A673 (cell line): ENCODE measurements at places on chromosomes 12 and 14.

- DNase-seq = no peak
Observed at GRCh38 chr14:77908847-77909246, 108.9 kb downstream of the ADCK1 start.

DNA sequence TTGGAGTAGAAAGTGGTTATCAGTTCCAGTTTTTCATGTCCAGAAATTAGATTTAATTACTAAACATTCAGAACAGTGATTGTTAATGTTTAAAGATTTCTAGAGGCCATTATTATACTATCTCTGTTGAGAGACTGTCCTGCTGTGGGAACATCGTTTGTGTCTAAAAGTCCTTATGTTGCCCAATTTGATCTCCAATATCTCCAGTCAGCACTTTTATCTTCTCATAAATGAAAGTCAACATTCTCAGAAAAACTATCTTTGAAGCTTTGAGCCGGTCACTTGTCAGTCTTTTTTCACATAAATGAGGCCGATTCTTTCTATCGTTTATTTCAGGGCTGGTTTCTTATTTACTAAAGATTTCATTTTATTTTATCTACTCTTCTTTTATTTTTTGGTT lies 90.8 kb upstream of the NPAS3 start:
- DNase-seq = no peak

DNA sequence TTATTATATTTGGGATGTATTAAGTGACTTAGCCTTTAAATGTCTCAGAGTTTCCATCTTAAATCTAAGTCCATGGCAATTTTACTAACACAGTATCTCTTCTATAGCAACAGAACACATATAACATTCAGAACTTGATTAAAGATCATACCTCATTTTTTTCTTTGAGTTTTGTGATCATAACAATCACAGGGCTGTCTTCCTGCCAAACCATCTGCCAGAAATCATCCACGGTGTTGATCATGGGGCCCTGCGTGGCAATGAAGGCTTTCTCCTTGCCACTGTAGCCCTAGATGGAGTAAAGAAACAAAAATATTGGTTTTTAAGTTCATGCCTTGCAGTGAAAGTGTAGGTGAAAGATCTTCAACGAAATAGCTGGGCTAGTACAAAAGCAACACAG lies 46.7 kb upstream of the PTPRB start:
- DNase-seq = no peak

DNA sequence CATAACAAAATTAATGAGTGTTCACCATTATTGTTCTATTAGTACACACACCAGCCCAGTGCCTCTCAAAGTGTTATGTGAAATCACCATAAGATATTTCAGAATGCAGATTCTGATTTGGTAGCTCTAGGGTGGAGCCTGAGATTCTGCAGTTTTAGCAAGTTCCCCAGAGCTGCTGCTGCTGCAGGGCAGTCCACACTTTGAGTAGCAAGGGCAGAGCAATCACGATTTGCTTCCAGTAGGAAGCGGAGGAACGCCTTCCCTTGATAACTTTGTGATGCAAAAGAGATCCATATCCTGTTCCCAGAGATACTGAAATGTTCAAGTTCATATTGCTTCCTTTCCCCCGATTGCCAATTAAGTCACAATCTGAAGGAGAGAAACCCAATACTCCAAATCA lies 57.9 kb downstream of the SLC17A8 start:
- DNase-seq = no peak

- DNase-seq = no peak
Observed at GRCh38 chr12:125001636-125002035, 8.2 kb downstream of the BRI3BP start.

DNA sequence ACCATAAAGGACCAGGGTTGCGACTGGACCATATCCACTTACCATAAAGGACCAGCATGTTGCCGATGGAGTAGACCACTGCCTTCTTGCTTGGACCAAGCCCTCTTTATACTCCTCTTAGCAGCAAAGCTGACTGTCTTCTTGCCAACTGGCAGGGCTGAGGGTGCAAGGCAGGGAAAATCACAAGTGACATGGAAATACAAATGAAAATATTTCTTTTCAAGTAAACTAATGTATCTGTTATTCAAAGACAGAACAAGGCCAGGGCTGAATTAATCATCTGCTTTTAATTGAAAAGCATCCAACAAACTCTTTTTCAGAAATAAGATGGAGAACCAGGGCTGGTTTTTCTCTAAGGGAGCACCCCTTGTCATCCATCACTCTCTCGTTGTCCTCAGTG lies at the start of gene CELA1:
Gene CELA1, minus strand, starts transcription at position 99 of the 400 bp plus-strand sequence. Its CDS starts 41 bp downstream, at position 58.
- no peak for DNase-seq

DNA sequence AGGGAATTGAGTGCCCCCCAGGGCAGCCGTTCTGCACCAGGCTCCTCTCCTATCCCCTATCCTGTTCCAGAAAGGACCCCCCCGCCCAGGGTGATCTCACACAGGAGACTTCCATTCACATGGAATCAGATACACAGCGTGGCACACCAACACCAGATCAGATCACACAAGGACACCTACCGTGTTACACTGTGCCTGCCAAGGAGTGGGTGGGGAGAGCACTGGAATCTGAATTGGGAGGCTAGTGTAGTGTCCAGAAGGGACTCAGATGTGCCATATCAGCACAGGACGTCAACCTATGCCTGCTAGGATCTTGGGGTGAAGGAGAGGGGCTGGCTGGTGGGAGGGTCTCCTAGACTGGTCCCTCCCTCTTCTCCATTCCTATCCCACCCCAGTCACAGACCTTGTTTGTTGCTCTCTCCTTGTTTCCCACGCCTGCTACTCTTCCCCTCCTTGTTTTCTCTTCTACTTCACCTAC lies 2.3 kb downstream of the PTMS start:
- DNase-seq = peak; percentile 33

GRCh38 chr14:35973770-35974169 lies 147.6 kb downstream of the BRMS1L start:
- no peak for DNase-seq

DNA sequence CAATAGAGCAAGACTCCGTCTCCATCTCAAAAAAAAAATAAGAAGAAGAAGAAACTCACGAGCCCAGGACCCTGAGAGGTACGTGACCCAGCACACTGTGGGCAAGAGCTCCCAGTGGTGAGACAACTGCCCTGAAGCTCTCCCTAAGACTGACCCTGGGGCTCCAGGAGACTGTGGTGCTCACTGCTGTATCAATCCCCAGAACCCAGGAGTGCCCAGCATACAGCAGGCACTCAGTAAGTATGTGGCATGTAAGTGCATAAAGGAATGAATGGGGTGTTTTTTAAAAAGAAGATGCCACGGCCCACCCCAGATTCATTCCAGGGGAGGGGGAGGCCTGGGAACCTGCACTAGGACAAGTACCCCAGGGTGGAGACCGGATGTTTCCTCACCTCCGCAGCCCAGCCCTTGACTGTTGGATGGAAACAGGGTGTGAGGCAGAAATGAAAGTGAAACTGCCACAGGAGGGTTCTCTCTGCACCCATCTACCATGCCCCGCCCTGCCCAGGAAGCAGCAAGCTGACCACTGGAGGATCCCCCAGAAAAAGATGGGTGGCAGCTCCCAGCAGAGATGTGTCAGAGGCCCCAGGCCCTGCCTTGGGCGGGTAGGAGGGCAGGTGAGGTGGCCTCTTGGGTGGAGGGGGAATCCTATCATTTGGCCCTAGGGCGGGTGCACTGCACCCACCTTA lies 12.2 kb downstream of the ITPK1 start:
- DNase-seq = no peak
